ENCODE measurements at places on chromosomes 4 and X.

DNA sequence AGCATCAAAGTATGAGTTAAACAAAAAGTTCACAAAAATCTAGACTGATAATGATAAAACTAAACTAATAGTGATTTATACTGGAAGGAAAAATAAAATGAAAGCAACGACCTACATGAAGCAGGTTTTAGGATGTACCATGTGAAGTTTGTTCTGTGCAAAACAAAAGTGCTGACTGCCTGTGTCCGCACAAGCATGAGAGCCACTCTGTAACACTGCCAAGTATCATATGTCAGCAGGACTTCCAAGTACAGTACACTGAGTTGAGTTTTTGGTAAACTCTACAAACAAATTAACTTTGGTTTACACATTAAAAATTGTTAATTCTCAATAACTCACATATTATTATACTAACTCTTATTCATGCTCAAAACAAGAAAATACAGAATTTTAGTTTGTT lies 459.0 kb downstream of the PDGFC start:
- DNase-seq = no peak

DNA sequence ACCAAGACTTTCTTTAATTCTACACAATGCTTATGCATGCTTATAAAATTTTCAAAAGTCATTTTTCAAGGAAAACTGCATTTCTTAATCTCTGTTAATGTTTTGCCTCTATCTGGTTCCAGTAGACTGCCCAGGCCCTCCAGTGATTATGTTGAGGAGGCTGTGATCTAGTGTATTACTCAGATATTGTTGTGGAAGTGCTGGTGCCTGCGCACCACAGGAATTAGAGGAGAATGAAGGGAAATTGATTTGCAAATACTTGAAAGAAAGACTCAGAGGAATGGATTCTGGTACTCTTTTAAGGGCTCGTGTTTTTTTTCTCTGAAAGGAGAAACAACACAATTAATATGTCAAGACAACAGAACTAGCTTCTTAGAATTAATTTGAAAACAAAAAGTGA lies 1015.1 kb downstream of the RPA4 start:
- no peak for DNase-seq

- DNase-seq = peak; percentile 32
These were observed 112.5 kb upstream of the ATP6AP2 start for GRCh38 chrX:40468033-40468846.

GRCh38 chr4:149158817-149159216 lies 656.8 kb downstream of the IQCM start:
- DNase-seq = no peak

- DNase-seq = no peak
These were observed 299.2 kb downstream of the IDS start for GRCh38 chrX:149205937-149206336.

GRCh38 chr4:73068491-73069337 lies 802 bp downstream of the COX18 start:
- DNase-seq = peak; percentile 22

- DNase-seq = no peak
These were observed 67.5 kb downstream of the AGTR2 start for GRCh38 chrX:116238093-116238492.

DNA sequence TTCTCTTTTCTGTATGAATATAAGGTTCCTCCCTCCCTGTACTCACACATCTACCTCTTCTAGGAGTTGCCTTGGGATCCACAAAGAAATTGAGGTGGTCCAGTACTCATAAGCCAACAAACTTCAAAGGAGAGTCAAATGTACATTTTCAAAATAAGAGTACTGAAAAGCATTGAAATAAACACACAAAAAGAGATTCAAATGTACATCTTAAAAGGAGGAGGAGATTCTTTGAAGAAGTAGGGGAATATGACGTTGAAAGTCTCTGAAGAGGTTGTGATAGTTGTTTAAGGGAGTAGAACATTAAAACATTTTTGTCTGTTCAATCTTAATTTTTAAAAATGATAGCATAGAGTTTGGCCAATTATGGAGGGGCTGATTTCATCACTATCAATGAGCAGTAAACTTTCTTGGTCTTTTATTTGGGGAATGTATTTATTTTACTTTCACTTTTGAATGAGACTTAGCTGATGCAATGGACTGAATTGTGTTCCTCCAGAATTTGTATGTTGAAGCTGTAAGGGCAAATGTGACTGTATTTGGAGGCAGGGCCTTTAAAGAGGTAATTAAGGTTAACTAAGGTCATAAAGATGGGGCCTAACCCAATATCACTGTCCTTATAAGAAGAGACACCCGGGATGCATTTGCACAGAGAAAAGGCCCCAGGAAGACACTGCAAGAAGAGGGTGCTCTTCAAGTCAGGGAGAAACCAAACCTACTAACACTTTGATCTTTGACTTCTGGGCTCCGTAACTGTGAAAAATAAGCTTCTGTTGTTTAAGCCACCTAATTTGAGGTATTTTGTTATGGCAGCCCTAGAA lies 226.3 kb upstream of the PGRMC2 start:
- DNase-seq = no peak

GRCh38 chrX:149568701-149569296 lies 18.5 kb downstream of the MAGEA9B start:
- DNase-seq = no peak

GRCh38 chr4:10007793-10008608 lies 13.3 kb downstream of the SLC2A9 start:
- DNase-seq = no peak

DNA sequence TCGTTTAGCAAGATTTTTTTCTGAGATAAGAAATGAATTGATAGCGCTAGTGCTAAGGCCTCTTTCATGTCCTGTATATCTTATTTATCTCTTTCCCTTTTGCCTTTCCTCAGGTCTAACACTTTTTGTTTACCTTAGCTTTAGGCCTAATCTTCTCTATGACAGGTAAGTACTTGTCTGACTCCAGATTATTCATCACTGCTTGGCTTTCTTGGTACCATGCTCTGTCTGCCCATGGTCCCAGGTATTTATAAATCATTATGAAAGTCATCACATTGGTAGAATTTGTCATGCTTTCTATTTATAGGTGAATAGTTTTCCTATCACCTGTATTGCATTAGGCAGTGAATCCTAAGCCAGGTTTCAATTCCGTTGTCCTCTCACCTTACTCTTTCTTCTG lies 99.5 kb upstream of the CTSO start:
- no peak for DNase-seq

DNA sequence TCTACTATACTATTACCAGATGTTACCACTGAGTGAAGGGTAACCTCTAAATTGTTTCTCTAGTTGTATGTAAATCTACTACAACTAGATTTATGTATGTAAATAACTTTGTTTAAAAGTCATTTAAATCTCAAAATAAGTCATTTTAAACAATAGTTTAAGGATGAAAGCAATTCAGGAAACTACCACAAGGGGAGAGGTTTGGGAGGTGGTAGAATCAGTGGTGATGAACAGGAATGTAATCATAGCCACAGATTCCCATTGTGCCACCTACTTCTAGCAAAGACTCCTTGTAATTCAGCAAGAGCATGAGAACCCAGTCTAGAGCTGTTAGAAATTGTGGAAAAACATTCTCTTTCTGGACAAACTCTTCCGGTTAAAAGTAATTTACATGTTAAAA lies 234.6 kb downstream of the SLC7A11 start:
- no peak for DNase-seq

GRCh38 chr4:141417387-141417786 lies 196.7 kb downstream of the ZNF330 start:
- DNase-seq = no peak

DNA sequence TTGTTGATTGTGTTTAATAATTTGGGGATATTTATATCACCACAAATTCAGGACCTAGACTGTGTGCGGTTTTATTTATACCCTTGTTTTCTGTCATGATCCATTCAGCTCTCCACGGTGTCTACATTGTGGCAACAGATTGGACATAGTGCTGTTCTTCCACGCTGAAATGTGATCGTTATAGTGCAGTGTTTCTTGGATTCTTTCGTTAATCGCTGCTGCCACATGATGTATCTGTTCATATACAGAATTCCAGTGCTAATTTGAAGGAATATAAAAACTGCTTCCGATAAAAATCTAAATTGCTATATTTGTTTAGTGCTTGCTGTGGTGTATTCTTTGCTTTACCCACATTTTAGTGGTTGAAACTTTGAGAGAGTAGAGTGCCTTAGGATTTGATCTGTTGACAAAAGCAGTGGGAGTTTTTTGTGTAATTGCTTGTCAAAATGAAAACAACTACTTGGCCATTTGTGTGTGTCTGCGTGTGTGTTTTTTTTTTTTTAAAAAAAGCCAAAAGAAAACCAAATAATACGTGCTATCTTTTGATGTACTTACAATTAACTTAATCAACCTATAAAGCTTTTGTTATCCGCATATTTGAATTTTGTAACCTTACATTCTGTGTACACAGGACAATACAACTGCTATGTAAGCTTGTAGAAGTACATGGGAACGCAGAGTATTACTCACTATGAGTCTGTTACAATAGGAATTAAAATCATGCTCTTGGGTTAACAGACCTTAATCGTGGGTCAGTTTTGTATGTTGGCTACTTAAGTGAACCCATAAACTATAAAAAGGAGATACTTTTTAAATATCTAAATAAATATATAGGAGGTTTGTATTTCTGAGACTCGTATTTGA lies 353.3 kb downstream of the ARHGAP24 start:
- DNase-seq = no peak

GRCh38 chr4:3445111-3445820 lies 3.5 kb downstream of the HGFAC start:
- DNase-seq = no peak

DNA sequence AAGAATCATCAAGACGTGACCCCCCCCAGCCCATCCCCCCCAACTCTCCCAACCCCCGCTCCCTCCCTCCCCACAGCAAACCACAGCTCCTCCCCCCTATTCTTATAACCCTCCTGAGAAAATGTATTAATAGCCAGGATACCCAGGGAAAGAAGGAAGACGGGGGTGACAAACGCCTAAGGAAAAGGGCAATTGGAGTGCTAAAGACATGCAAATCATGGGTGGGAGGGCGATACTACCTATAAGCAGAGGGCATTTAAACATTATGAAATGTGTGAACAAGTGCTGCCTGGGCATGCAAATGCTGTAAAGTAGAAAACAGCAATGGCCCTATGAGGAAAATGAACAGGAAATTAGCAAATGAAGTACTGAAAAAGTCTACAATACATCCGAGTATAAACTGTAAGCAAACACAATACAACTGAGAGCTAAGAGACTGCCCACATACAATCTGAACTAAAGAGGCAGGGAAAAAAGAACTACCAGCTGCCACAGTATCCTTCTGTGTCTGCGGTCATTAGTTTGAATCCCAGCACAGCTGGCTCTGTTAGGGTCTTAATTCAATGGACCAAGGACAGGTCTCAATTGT lies 2.4 kb downstream of the CXXC4 start:
- no peak for DNase-seq

DNA sequence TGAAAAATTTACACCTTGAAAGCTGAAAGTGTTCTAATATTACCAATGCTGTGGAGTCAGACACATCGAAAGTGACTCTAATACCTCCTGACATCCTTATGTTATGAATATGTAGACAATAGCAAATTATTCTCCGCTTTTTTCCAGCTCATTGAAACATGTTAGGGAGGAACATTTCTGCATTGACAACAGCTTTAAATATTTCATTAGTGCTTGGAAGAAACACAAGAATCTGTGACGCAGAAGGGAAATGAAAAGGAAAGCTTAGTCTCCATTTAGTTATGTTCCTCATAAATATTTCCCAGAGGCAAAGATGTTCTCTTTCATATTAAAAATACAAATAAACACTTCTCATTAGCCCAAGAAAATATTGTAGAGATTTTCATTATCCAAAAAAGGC lies 55.8 kb upstream of the CD99 start:
- DNase-seq = no peak

- no peak for DNase-seq
These were observed 465.6 kb upstream of the PRKX start for GRCh38 chrX:4179031-4179430.

DNA sequence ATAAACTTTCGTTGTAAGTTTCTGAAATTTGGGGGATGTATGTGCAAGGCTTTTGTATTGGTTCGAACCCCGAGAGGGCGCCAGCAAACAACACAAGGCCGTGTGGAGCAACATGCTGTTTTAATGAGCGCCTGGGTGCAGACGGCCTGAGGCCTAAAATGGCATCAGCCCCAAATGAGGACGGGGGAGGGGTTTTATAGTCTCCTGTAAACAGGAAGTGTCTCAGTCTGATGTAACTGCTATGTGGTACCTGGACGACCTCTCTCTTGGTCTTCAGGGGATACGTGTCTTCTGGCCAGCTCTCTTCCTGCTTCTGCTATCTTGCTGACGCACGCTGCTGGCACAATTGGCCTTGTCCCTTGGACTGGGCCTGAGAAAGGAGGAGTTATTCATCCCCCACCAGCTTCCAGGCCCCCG lies 1348.0 kb downstream of the ADGRL3 start:
- no peak for DNase-seq

DNA sequence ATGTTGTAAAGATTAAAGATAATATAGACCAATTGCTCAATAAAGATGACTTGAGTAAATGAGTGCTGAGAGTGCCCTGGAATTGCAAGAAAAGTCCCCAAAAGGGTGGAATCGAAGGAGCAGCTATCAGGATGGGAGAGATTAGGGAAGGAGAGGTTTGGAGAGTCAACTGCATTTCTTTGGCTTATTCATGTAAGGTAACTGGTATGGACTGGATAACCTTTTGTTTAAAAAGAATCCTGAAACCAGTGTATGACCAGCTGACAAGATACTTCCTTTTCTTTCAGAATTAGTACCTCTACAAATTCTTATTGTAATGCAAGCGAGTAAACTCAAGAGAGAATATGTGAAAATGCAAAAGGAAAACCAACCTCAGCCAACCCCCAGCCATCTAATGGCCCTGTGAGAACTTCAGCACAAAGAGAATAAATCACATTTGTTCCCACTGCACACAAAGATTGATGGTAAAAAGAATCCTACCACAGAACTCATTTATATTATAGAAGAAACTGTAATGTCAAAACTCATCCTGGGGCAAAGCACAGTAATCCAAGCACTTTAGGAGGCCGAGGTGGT lies 24.5 kb upstream of the SPP1 start:
- DNase-seq = no peak

GRCh38 chrX:12304261-12304660 lies 166.0 kb downstream of the FRMPD4 start:
- DNase-seq = no peak
